ENCODE measurements at places on chromosomes 16 and 17.

- DNase-seq = no peak
These were observed 7.3 kb downstream of the C16orf54 start for GRCh38 chr16:29738514-29738913.

DNA sequence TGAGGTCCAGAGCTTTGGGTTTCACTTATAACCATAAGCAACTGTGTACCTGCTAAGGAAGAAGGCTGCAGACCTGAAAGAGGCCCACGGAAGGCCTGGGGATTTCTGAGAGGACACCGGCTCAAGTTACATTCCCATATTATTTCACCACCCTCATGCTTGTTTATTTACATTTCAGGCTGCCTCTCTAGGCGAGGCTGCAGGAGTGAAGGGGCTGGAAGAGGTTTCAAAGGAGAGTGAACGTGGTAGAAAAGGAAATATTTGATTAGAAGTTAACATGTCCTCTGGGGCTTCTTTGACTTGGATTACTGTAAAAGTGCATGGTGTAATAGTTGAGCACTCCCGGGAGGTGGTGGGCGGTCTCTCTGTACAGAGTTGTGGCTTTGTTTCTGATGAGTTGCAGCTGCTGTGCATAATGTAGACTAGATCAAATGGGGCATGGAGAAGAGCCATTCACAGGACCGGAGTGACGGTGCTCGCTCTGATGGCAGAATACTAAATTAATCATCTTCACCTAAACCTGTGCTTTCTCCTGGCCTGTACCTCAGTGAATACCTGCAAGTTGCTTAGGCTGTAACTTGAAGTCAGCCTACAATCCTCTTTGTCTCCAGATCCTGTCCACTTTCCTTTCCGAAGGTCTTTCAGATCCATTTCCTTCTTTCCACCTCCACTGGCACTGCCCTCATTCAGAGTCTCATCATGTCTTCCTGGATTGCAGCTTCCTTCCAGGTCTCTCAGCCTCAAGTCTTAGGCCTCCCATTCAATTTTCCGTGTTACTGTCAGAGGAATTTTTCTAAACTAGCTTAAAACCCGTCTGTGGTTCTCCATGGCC, 1.9 kb upstream of the CPD start:
- DNase-seq = peak; percentile 61

- no peak for DNase-seq
These were observed 459.8 kb downstream of the PMP22 start for GRCh38 chr17:14805348-14805747.

GRCh38 chr17:330993-331701, 21.5 kb downstream of the RPH3AL start:
- DNase-seq = no peak

- no peak for DNase-seq
These were observed 147.8 kb downstream of the IRF8 start for GRCh38 chr16:86046667-86047270.

DNA sequence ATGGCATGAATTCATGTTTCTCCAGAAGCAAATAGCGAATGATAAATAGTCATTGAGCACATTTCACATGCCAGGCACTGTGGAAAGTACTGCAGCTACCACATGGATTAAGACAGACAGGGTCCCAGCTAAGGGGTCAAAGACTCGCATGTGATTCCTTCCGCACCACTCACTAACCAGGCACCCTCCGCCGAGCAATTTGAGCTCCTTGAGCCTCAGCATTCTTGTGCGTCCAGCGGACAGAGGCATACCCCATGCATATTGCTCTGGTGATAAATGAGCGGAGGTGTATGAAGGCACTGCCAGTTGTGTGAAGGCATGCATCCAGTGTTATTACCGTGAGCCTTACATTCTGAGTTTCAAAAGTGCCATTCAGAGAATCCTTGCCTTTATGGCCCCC, 358.7 kb downstream of the HS3ST4 start:
- no peak for DNase-seq
